ENCODE measurements at places on chromosomes 6 and 20.
A peak's percentile ranks its signal among the peaks of the same experiment; 100 is the strongest.

- DNase-seq, result no peak
These were observed 25.2 kb upstream of the FYN start for GRCh38 chr6:111898452-111898851.

DNA sequence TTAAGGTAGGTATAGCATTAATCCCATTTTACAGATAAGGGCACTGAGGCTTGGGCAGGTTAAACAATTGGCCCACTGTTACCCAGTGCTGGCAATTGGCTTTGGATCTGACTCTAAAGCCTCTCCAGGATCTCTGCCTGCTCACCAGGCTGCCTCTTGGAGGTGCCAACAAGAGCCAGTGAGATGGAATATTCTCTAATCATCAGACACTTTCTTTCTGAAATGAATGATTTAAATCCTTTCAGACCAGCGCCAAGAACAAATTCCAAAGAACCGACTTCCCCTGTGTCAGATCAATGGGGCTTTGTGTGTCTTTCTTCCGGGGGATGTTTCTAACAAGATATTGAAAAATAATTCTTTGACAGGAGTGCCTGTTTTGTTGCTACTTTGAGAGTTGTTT lies 23.6 kb downstream of the CYP39A1 start:
- no peak for DNase-seq

DNA sequence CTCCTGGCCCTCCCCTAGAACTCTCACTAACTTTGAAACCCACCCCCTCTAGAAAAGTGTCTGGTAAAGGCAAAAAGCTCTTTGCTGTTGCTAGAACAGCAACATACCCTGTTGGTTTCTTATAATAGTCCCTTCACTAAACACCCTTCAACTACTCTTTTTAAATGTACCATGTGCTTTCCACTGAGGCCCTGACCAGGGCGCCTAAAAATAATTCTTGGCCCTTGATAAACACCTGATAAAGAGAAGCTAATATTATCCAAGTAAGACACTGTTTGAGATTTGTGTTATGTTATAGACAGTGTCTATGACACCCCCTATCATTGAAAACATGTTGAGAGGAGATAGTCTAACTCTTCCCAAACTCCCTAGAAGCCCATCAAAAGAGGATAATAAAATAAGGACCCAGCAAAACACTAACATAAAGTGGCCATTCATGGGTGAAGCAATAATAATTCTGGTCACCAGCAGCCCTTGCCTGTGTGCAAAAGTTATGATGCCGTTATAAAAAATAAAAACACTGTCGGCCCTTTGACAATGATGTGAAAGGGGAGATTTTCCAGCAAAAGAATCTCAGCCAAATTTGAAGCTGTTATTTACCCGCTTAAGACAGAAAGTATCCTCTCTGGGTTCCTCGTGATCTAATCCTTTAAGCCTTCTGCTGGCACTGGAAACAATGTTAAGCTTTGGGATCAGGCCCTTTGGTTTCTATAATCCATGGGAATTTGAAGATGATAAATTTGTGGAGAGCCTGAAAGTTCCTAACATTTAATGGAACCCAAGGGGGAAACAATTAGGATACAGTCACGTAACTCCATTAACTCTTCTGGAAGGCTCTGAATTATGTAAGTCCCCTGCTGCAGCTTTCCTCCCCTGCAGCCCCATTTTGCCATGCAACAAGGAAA lies 122.6 kb upstream of the PLCB4 start:
- no peak for DNase-seq

- no peak for DNase-seq
These were observed 73.5 kb upstream of the NFATC2 start for GRCh38 chr20:51616060-51616459.

DNA sequence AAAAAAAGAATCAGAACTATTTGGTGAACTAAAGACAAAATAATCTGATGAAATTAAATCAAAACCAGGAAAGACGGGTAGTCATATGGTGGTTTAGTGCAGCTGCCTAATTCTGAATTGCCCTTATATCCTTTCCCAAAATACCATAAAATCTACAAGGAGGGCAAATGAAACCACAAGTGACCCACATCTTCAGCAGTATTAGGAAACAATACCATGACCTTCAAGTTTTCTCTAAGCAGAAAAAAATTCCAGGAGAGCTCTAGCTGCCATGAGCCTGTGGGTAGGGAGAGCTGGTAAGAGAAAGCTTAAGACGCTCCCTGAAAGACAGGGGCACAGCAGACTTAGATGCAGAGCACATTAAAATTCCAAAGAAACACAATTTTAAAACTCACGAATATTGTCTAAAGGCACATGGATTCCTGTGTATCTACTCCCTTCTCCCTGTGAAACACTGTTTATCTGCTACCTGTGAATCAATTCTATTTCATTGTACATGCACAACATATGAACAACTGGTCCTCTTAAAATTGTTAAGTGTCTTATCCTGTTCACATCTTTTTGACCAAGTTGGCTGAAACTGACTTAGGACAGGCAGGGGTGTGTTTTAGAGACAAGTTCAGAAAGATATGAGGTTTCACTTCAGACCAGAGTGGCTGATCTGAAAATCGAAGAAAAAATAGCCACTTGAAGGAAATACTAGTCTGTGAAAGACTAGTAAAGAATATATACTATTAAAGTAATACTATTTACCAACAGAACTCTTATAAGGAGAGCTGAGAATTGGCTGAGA lies 153.6 kb upstream of the SHLD1 start:
- no peak for DNase-seq

DNA sequence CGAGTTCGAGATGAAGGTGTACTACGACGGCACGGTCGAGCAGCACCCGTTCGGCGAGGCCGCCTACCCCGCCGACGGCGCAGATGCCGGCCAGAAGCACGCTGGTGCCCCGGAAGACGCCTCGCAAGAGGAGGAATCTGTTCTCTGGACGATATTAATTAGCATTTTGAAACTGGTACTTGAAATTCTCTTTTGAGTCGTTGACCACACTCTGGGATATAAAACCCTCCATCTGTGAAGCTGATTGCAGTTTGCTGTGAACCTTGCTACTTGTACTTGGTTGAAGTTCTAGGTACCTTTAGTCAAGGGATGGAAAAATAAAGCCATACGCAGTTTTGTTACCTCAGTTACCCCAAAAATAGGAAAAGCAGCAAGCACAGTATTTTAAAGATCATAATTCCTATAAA lies 917 bp downstream of the C6orf120 start:
- peak; percentile 38 for DNase-seq

DNA sequence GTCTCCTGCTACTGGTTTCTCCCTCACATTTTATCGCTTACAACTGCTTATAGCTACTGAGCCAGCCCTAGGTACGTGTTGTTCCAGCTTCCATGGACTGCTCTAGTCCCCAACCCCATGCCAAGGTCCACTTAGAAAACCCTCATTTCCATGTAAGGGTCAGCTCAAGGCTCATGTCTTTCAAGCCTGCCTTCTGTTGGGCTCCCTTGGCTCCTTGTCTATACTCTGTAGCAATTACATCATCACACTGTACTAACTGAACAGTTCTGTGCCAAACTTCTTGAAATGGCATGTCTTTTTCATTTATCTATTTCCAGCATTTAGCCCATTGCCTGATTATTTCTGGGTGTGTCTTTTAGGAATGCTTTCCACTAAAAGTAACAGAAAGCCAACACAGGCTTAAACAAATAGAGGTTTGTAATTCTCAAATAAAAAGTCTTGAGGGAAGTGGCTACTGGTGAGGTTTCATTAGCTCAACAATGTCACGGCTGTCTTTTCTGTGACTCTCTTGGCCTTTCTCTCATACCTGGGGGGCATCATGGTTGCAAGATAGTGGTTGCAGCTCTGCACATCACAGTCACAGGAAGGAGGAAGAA lies 317.6 kb downstream of the TPBG start:
- no peak for DNase-seq

GRCh38 chr6:138309695-138310094 lies 68.0 kb upstream of the SMIM28 start:
- peak; percentile 45 for DNase-seq

- DNase-seq, result no peak
These were observed 35.6 kb downstream of the SRSF3 start for GRCh38 chr6:36629784-36630183.

- no peak for DNase-seq
These were observed 64.6 kb downstream of the RWDD2A start for GRCh38 chr6:83257791-83258190.

GRCh38 chr6:6700407-6701270 lies 112.1 kb downstream of the LY86 start:
- no peak for DNase-seq

- no peak for DNase-seq
These were observed 40.7 kb downstream of the PREX1 start for GRCh38 chr20:48786951-48787705.

DNA sequence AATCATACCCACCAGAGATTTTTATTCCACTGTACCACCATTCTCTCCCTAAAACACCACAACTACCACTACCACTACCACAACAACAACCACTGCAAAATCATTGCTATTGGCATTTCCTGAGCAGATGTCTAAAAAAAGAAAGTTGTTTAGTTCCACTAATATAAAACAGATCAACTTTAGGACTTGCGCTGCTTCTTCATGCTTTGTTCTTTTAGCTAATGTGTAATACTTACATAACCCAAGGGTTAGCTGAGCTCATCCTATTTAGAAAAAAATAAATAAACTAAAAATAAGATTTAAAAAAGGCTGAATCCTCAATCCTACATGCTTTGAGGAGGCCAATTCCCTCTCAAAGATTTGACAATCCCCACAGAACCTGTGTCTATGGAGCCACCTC lies 11.4 kb downstream of the IYD start:
- DNase-seq, result no peak

- DNase-seq, result no peak
These were observed 21.4 kb upstream of the RNF182 start for GRCh38 chr6:13903364-13903763.

- no peak for DNase-seq
These were observed 39.3 kb downstream of the ARID1B start for GRCh38 chr6:156816505-156816904.

- DNase-seq, result no peak
These were observed 29.2 kb upstream of the SSR1 start for GRCh38 chr6:7341989-7342742.

DNA sequence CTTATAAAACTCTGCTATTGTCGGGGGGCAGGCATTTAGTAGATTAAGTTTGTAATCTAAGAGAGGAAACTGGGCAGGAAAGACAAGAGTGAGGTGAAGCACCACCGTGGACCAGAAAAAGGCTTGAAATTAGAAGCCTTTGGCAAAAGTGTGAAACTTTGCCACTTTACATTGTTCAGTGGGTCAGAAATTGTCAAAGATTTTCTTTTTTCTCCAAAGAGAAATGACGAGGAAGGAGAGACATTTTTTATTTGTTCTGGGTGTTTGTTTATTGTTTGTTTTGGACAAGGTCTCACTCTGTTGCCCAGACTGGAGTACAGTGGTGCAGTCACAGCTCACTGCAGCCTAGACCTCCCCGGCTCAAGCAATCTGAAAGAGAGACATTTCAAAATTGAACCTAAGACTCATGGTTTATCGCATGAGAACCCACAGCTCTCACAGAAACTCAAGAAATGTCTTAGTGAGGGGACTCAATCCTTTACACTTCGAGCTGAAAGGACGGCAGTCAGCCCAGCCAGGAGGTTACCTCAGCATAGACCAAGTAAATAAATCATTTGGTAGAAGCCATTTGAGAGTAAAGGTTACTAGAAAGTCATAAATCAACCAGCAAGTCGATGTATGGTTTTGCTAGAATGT lies 262.8 kb upstream of the TAB2 start:
- DNase-seq, result no peak

DNA sequence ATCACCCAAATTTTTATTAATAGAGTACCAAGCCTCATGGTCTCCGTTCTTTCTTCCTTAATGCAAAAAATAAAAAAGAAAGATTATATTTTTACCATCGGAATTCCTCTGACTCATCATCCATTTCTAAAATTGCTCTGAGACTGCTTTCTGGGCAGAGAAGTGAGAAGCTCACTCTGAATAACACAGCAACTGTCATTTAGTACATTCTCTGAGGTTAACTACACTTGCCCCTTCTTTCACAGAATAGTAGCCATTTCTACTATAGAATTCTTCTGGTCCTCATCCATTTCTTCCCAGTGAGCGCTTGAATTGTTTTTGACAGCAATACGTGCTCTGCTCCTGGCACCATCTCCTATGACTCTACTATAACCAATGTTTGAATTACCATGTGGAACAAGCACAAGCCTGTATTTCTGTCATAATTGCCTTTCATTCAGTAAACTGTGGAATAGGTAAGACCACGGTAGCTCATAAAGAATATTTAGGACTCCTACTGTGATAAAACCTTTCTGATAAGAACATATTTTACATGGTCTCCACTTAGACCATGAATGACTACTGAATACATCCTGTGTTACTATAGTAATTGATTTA lies 435.5 kb upstream of the NRSN1 start:
- DNase-seq, result no peak

- DNase-seq, result no peak
These were observed 55.0 kb downstream of the DAAM2 start for GRCh38 chr6:39847221-39847620.

DNA sequence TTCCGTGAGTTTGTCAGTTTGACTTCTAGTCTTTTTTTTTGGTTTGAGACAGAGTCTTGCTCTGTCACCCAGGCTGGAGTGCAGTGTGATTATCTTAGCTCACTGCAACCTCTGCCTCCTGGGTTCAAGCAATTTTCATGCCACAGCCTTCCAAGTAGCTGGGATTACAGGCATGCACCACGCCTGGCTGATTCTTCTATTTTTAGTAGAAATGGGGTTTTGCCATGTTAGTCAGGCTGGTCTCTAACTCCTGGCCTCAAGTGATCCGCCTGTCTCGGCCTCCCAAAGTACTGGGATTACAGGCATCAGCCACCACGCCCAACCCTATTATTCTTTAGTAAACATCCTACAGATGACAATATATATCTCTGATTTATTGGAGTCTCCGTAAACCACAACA lies 506.5 kb downstream of the PREX1 start:
- no peak for DNase-seq

DNA sequence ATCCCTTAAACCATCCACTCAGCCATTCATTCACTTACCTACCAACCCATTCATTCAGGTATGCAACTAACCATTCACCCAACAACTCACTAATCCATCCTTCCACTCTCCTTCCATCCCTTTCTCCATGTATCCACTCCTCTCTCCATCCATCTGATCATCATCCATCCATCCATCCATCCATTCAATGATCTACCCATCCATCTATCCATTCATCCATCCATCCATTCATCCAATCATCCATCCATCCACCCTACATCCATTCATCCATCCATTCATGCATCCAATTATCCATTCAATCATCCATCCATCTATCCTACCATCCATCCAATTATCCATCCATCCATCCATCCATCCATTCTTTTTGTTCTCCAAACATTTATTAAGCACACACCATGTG lies 13.8 kb upstream of the BCAS1 start:
- DNase-seq, result no peak

DNA sequence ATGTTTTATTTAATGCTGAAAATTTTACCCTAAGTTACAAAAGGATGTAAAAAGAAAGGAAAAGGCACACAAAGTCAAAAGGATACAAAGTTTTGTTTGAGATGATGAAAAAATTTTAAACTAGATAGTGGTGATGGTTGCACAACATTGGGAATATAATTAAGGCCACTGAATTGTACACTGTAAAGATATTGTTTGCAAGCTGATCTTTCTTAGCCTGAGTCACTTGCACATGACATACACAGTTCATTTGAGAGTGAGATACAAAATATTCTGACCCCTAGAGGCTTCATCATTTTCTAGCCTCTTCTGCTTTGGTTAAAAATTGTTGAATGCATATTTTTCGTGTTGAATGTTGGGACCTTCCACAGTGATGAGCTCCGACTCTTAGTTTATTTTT lies 462.6 kb downstream of the HDGFL1 start:
- no peak for DNase-seq

Measured in osteoblast (primary cell).